Esophagus (tissue), 2 donors: ENCODE measurements at places on chromosomes 11 and 22. TPM values are rescaled to one million over a fixed set of nuclear protein-coding genes. Genes with fewer than 3 reads are reported as not detected.

The MS4A7 gene
- 1.1 TPM for polyA plus RNA-seq

The APOA1 gene
- 0.10 TPM for polyA plus RNA-seq

The OR52N1 gene
- not detected for polyA plus RNA-seq

The TSSK2 gene
- 0.05 TPM for polyA plus RNA-seq

The PLAAT5 gene
- 0.36 TPM for polyA plus RNA-seq

The SHANK2 gene
- polyA plus RNA-seq = 0.84 TPM

The SPA17 gene
- polyA plus RNA-seq = 7.8 TPM

The APOBEC3G gene
- 2.1 TPM for polyA plus RNA-seq

The TST gene
- 108 TPM for polyA plus RNA-seq

The USP2 gene
- polyA plus RNA-seq = 2.1 TPM

The ESAM gene
- polyA plus RNA-seq = 34.1 TPM

The TMPRSS5 gene
- 0.18 TPM for polyA plus RNA-seq

The CCDC188 gene
- polyA plus RNA-seq = 0.65 TPM

The PKP3 gene
- polyA plus RNA-seq = 353 TPM

The CNTN5 gene
- polyA plus RNA-seq = not detected

The IGSF9B gene
- polyA plus RNA-seq = 5.5 TPM

The CD3D gene
- polyA plus RNA-seq = 5.3 TPM

The JOSD1 gene
- 9.2 TPM for polyA plus RNA-seq

The GTSE1 gene
- 7.4 TPM for polyA plus RNA-seq

The CFAP300 gene
- polyA plus RNA-seq = 0.63 TPM

The OR52I2 gene
- polyA plus RNA-seq = not detected

The HTR3B gene
- 0.31 TPM for polyA plus RNA-seq

The OR51B4 gene
- not detected for polyA plus RNA-seq

The FADS3 gene
- 7.2 TPM for polyA plus RNA-seq

The MIOX gene
- polyA plus RNA-seq = not detected

The TRPC6 gene
- polyA plus RNA-seq = 1.4 TPM
